ENCODE measurements at places on chromosomes 5 and 9.

GRCh38 chr5:177429248-177430040 lies 3.0 kb downstream of the GRK6 start:
- DNase-seq = peak; percentile 90
- H3K36me3 ChIP-seq = peaks cover 41% of the 10 kb centered on the region
- H3K4me3 ChIP-seq = peak overlapping the region; percentile 89
- no peaks in the 10 kb centered on the region for H3K27me3 ChIP-seq

DNA sequence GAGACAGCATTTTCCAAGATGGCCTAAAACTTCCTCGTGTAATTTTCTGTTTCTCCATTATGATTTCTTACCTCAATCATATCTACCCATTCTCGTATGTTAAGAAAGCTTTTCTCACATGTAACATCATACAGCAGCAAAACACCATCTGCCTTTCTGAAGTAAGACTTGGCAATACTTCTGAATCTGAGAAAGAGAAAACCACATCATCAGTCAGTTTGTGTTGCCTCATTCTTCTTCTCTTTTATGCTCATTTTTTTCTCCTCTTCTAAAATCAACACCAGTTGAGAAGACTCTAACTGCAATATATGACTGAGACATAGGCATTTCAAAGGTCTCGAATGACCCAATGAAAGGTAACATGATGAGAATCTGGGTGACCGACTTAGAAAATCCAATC lies 66.0 kb downstream of the RASEF start:
- H3K4me1 ChIP-seq = peaks cover 2% of the 10 kb centered on the region
- H3K4me3 ChIP-seq = no peak overlapping the region
- H3K36me3 ChIP-seq = no peaks in the 10 kb centered on the region
- H3K27me3 ChIP-seq = no peaks in the 10 kb centered on the region

DNA sequence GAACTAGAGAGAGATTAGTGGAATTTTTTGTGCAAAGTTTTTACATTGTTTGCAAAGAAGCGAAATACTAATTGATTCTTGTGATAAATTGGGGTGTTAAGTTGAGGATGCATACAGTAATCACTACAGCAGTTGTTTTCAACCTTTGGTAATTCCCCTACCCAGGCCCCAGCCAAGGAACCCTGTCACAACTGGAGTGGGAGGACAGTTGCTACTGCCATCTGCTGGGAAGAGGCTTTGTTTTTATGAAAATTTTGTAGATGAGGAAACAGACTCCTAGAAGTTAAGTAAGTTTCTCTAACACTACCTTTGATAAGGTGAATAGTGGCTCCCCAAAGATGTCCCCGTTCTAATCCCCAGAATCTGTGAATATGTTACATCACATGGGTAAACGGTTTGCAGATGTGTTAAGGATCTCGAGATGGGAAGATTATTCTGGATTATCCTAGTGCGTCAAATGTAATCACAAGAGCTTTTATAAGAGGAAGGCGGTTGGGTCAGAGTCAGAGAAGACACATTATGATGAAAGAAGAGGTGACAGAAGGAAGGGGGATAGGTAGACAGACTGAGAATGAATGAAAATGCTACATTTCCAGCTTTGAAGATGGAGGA lies 34.0 kb upstream of the PPP1R2B start:
- H3K36me3 ChIP-seq = no peaks in the 10 kb centered on the region
- H3K4me3 ChIP-seq = no peak overlapping the region
- H3K27ac ChIP-seq = no peak overlapping the region
- no peak for DNase-seq
- H3K4me1 ChIP-seq = no peaks in the 10 kb centered on the region
- peaks cover 13% of the 10 kb centered on the region for H3K27me3 ChIP-seq

GRCh38 chr5:97022898-97023297 lies 87.0 kb downstream of the LNPEP start:
- no peaks in the 10 kb centered on the region for H3K27me3 ChIP-seq
- H3K4me1 ChIP-seq = peaks cover 31% of the 10 kb centered on the region
- H3K27ac ChIP-seq = peak overlapping the region; percentile 76
- H3K4me3 ChIP-seq = no peak overlapping the region
- peaks cover 67% of the 10 kb centered on the region for H3K36me3 ChIP-seq

DNA sequence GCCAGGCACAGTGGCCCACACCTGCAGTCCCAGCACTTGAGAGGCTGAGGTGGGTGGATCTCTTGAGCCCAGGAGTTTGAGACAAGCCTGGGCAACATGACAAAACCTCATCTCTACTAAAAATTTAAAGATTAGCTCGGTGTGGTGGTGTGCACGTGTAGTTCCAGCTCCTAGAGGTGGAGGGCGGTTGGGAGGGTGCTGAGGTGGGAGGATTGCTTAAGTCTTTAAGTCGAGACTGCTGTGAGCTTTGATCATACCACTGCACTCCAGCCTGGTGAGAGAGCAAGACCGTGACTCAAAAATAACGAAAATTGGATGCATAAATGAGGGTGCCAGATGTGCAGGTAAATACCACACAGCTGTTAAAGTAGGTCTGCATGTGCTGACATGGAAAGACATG lies 39.3 kb upstream of the TDRD7 start:
- peaks cover 8% of the 10 kb centered on the region for H3K36me3 ChIP-seq
- H3K4me3 ChIP-seq = no peak overlapping the region
- H3K4me1 ChIP-seq = peaks cover 6% of the 10 kb centered on the region
- H3K27me3 ChIP-seq = no peaks in the 10 kb centered on the region
- no peak overlapping the region for H3K27ac ChIP-seq

DNA sequence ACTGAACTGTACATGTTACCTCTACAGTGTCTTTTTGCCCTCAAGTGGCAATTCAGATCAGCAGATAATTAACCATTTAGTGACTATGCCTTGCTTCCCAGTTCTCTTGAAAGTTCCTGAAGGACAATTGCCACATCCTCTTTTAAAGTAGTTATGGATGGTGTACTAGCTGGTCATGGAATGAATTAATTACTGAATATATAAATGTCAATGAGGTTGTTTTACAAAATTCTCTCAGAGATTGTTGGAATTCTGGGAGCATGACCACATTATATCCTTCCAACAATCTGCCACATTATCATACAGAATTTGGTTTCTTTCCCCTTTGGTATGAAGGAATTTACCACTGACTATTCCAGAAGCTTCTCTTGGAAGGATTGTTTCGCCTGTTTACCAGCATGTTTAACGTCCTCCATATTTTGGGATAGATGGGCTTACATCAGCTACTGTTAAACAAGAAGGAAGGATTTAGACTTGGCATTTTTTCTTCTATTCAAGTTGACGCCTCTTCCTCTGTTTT lies 176.4 kb downstream of the CD180 start:
- H3K4me1 ChIP-seq = peaks cover 12% of the 10 kb centered on the region
- no peak overlapping the region for H3K4me3 ChIP-seq

DNA sequence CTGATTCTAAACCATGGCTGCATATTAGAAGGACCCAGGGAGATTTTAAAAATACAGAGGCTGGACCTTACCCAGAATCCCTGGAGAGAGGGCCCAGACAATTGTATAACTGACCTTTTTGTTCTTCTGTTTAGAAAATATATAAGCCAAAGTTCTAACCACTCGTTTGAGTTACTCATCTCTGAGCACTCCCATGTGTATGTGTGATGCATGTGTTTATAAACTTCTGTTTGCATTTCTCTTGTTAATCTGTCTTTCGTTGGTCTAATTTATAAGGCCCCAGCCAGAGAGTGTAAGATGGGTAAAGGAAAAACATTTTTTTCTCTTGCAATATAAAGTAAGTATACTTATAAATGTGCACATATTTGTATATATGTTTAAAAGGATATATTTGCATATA lies 443.9 kb downstream of the ZNF608 start:
- no peak for DNase-seq
- H3K36me3 ChIP-seq = no peaks in the 10 kb centered on the region

GRCh38 chr5:133552925-133553525 lies 59.3 kb downstream of the FSTL4 start:
- no peaks in the 10 kb centered on the region for H3K36me3 ChIP-seq
- no peak overlapping the region for H3K27ac ChIP-seq
- no peaks in the 10 kb centered on the region for H3K4me1 ChIP-seq
- H3K27me3 ChIP-seq = peaks cover 36% of the 10 kb centered on the region
- peak; percentile 66 for DNase-seq

GRCh38 chr9:130171226-130172148 lies 717 bp upstream of the NCS1 start:
- H3K27me3 ChIP-seq = peaks cover 27% of the 10 kb centered on the region
- H3K4me3 ChIP-seq = peak overlapping the region; percentile 69
- peaks cover 17% of the 10 kb centered on the region for H3K4me1 ChIP-seq
- DNase-seq = no peak

DNA sequence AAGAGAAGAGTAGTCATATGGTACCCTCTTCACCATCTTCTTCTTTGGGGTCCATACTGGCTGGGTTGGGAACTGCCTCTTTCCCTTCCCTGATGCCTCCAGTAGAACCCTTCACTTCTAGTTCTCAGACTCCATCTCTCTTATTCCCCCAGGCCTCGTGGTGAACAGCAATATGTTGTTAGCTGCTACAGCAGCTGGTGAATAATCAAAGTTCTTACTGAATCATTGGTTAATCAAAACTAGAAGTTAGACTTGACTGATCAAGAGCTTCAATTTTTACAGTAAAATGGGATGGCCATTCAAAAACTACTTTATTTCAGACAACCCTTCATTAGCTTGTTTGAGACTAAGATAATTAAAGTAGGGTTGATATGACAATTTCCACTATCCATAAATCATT lies 190.9 kb upstream of the GNA14 start:
- no peak overlapping the region for H3K4me3 ChIP-seq
- H3K27me3 ChIP-seq = peaks cover 2% of the 10 kb centered on the region
- no peak for DNase-seq
- no peaks in the 10 kb centered on the region for H3K36me3 ChIP-seq
- no peak overlapping the region for H3K27ac ChIP-seq

DNA sequence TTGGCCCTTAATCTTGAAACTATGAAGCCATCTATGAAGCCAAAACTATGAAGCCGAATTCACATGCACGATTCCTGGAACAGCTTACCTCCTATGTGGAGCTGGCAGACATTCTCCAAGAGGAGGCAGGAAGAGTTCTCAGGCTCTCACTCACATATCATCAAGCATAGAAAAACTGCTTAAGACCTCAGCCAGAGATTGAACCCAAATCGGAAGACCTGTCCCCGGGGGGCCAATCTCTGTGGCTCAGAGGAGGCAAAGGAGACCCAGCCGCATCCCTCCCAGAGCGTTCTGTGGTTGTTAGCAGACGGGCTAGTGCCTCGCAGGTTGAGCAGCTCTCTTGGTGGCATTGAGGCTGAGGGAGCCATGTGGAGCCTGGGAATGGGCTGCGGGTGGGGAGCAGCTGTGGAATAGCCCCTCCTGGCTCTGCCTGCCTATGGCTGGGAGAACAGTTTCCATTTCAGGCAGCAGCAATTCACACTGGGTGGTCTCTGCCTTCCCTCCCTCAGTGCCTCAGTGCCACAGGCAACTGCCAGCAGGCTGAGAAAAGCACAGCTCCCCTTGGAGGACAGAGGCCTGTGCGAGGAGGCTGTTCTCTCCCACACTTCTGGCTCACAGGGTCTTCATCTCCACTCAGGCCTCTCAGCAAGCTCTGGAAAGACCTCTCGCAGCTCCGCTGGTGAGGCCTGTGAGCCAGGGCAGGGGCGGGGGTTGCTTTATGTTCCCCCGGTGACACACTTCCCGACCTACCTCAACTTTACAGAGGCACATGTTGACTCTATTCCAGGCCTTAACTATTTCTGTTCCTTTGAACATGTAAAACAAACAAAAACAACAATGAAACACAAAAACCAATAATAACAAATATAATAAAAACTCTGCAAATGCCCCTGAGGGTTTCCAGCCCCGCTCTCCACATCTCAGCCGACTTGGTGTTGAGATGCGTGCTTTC lies 17.4 kb upstream of the TMEM174 start:
- no peak for DNase-seq
- peaks cover 95% of the 10 kb centered on the region for H3K27me3 ChIP-seq
- no peak overlapping the region for H3K4me3 ChIP-seq
- peaks cover 12% of the 10 kb centered on the region for H3K4me1 ChIP-seq
- H3K36me3 ChIP-seq = no peaks in the 10 kb centered on the region
- H3K27ac ChIP-seq = no peak overlapping the region

- peaks cover 24% of the 10 kb centered on the region for H3K4me1 ChIP-seq
- H3K27me3 ChIP-seq = no peaks in the 10 kb centered on the region
- H3K36me3 ChIP-seq = peaks cover 7% of the 10 kb centered on the region
- DNase-seq = no peak
Measured at GRCh38 chr9:21923694-21924093, 70.5 kb downstream of the CDKN2A start.

DNA sequence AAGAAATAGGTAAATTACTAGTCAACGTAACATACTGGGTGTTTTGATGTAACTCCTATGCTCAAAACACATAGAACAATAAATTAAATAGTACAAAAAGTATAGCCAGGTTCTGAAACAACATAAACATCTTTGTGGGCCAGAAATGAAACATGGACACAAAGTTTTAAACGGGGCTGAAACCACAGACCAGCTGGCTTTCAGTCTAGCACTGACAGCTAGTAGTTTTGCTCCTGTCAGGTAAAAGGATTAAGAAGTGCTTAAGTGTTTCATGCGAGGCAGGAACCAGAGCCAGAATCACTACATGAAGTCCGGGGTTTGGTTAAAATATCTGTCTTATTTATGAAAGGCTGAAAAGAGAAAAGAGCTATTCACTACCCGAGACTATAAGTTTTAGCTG lies 19.5 kb downstream of the DCAF10 start:
- no peak overlapping the region for H3K27ac ChIP-seq
- DNase-seq = no peak
- peaks cover 38% of the 10 kb centered on the region for H3K36me3 ChIP-seq
- no peaks in the 10 kb centered on the region for H3K27me3 ChIP-seq

DNA sequence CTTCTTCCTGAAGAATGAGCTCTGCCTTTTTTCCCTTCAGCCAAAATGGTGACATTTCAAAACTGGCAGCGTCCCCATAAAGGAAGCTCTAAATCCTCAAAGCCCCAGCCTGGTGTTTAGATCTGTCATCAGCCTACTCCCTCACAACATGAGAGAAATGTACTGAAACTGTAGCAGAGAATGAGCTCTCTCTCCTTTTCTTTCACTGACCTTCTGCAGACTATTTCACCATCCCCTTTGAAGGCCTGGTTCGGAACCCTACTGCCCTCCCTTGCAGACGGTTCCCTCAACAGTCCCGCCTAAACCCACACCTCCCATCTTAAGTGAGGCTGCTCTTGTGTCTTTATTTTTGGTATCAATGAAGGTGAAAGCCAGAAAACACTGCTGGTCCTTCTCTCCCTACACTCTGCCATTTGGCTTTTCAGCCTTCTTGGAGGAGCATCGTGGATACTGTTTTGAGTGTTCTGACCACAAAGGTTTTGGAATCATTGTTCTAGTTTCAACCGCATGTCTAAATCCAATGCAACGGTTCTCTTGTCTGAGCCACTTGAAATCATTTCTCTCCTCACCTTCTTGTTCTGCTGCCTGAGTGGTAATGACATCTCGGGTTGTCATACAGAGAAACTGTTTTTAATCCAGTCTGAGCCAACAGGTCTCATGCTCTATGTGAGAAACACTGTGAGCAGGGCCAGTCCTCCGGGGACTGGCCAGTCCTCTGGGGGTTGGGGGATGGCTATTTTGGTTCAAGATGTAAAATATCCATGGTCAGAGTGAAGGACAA lies 39.0 kb downstream of the ITK start:
- H3K4me3 ChIP-seq = peak overlapping the region; percentile 6
- H3K27ac ChIP-seq = peak overlapping the region; percentile 92
- H3K4me1 ChIP-seq = peaks cover 92% of the 10 kb centered on the region
- no peaks in the 10 kb centered on the region for H3K27me3 ChIP-seq
- peak; percentile 60 for DNase-seq

GRCh38 chr9:132046456-132046855 lies 33.2 kb downstream of the MED27 start:
- no peak overlapping the region for H3K27ac ChIP-seq
- peaks cover 3% of the 10 kb centered on the region for H3K36me3 ChIP-seq

Measured in activated CD8-positive, alpha-beta memory T cell treated with anti-CD3 and anti-CD28 coated beads, Interleukin-2, amount 10 ng/mL, durations not matched to agents 7 days and 5 days (primary cell).